ELF-1 (cell line): ENCODE measurements at places on chromosomes 5 and 9.

DNA sequence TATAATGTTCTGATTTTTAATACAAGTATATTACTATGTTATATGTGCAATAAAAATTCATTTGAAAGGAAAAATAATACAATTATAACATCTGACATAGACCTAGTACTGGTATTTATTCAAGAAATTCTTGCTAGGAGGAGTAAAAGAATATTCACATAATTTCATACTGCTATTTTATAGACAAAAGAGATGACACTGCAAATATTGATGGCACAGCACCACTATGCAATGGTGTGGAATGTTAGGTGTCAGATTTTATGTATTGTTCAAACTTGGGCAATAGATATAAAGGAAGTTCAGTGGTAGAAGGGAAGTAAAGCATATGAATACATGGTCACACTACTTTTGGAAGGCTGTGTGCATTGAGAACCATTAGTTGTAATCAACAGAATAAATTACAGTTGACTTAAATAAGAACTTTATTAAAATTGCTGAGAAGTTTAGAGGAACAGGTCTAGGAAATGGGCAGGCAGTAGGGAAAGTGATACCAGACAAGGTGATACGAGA is 143.9 kb downstream of the OR2K2 start:
- DNase-seq = no peak

DNA sequence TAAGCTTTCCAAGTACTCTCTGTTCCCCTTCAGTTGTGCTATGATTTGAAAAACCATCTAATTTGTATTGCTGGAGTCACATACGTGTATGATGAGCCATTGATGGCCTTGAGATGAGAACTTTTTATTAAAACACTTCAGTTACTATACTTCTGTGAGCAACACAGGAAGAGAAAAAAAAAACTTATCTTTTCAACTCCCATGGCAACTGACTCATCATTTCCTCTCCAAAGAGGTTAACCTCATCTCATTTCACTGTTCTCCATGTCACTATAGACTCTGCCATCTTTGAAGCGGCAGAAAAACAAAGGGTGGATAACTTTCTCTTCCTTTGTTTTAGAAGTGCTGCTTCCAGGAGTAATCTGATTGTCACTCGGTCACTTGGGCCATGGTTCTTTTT is 104.3 kb upstream of the PCSK1 start:
- no peak for DNase-seq

DNA sequence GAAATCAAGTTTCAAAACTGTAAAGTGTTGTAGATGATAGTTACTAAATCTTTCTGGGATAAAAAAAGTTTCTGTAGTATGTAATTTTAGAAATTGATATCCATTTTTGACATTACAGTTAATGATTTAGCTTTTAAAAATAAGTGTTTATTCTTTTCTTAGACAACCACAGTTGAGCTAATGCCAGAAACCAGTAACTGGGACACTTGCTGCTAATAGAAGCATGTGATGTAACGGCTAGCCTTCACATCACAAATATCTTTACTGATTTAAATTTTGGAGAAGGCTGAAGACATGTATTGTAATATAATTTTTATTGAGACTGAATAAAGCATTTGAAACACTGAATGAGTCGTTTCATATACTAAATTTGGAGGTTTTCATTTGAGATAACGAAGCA is 18.8 kb downstream of the CSNK1G3 start:
- no peak for DNase-seq

DNA sequence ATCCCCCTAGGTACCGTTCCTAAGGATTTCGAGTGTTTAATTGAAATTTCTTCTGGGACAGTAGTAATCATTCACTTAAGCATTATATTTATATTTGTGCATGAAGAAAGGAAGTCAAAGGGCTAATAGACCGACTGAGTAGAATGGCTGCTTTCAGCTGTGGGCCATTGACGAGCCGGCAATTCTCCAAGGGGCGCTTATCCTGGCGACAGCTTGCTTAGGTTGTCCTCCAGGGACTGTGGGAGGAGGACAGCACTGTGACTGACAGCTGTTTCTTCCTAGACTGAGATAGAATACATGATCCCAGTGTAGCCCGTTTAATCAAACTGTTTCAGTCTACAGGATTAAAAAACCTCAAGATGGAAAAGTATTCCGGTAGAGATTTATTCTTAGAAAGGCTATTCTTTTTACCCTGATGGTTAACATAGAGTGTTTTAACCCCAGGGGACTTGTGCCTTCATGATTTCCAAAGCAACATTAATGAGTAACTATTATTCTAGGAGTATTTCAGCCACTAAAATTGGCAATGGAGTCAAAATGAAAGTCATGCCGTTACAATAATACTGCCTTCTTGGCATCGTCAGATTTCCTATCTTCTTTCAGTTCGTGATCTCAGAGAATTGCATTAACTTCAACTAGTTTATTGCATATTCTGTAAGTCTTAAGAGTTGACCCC is 943.1 kb upstream of the WWC1 start:
- DNase-seq = no peak

DNA sequence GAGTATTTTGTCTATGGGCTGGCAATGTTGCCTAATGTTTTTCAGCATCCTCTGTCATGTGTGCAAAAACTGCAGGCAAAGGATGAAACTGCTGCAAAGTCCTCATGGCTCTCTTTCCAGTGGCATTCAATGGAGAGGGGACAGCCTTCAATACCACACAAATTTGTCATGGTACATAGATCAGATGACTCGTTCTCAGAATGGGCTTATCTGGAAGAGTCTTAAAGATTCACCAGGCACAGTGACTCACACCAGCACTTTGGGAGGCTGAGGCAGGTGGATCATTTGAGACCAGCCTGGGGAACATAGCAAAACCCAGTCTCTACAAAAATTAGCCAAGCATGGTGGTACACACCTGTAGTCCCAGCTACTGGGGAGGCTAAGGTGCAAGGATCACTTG is 5.3 kb downstream of the CDKN2AIPNL start:
- DNase-seq = no peak

DNA sequence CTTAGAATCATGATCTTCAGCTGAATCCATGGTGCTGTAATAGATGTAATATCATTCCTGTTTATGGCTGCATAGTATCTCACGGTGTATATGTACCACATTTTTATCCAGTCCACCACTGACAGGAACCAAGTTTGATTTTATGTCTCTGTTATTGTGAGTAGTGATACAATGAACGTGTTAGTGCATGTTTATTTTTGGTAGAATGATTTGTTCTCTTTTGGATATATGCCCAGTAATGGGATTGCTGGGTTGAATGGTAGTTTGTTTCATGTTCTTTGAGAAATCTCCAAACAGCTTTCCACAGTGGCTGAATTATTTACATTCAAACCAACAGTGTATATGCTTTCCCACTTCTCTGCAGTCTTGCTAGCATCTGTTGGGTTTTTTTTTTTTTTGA is 175.1 kb upstream of the CDH10 start:
- DNase-seq = no peak

- peak; percentile 5 for DNase-seq
Measured at GRCh38 chr9:84366683-84367082, 26.1 kb upstream of the SLC28A3 start.

DNA sequence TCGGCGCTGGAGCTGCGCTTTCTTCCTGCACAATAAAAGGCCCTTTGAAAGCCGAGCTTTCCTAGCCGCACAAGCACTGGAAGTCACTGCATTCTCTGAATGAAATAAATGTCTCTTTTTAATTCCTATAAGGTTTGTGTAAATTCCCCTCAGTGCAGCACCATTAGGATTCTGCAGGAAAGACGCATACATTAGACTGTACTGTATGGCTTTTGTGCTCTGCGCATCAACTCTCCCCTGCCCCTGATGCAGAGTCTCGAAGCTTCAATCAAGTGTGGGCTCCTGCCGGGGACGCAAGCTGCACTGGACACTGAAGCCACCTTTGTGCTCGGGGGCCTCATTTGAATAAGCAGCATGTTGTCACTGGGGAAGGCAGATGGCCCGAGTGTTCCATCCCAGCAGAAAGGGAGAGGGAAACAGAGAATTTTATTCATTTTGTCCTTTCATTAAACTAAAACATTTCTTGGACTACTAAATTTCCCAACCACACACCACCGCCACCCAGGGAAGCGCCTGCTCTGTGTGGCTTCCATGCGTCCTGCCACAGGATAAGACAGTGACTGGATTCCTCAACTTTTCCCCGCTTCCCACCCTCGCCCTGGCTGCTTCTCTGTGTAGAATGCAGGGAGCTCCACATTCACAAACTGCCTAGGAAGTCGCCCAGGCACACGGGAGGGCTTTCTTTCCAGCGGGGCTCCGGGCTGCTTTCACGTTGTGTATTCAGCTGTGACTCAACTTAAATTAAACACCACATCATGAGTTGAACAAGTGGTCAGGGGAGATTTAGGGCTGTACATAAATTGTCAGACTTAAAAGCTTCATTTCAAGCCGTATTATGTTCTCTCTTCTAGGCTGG is 635.4 kb downstream of the IRX1 start:
- DNase-seq = peak; percentile 59

DNA sequence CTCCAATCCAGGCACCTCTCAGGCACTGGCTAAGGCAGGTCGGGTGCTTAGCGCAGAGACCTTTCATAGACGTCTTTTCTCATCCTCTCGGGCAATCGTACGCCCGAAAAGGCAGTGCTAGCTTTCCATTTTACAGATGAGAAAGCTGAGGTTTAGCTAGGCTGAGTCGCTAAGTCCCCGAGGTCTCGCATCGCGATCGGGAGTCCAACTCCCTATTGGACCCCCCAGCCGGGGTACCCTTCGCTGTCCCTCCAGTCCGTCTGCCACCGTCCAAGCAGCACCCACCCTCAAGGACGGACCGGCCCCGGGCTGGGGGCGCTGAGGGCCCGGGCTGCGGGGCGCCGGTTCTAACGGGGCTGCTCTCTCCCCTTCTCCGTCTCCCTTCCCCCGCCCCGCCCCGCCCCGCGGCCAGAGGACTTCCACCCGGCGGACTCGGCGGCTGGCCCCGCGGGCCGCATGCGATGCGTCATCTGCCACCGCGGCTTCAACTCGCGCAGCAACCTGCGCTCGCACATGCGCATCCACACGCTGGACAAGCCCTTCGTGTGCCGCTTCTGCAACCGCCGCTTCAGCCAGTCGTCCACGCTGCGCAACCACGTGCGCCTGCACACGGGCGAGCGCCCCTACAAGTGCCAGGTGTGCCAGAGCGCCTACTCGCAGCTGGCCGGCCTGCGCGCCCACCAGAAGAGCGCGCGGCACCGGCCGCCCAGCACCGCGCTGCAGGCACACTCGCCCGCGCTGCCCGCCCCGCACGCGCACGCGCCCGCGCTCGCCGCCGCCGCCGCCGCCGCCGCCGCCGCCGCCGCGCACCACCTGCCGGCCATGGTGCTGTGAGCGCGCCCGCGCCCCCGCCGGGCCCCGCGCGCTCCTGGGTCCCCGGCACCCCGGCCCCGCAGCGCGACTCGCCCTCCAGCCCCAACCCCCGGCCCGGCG is 12.5 kb upstream of the EXOSC2 start:
- peak; percentile 79 for DNase-seq

- DNase-seq = peak; percentile 79
Measured at GRCh38 chr9:96214635-96215034, 87.3 kb downstream of the HSD17B3 start.

GRCh38 chr5:57750282-57750681 is 267.7 kb upstream of the ACTBL2 start:
- no peak for DNase-seq

- no peak for DNase-seq
Measured at GRCh38 chr9:94904806-94905205, 178.3 kb downstream of the AOPEP start.

- DNase-seq = no peak
Measured at GRCh38 chr9:89786655-89787054, 181.8 kb downstream of the GADD45G start.

DNA sequence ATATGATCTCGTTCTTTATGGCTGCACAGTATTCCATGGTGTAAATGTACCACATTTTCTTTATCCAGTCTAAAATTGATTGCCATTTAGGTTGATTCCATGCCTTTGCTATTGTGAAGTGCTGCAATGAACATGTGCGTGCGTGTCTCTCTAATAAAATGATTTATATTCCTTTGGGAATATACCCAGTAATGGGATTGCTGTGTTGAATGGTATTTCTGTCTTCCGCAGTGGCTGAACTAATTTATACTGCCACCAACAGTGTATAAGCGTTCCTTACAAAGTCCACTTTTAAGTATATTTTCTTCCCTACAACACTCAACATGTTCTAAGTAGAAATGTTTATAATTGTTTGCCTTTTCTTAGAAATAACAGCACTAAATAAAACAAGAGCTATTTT is 521.9 kb downstream of the DTWD2 start:
- no peak for DNase-seq

- no peak for DNase-seq
Measured at GRCh38 chr5:16906255-16906654, 29.8 kb downstream of the MYO10 start.
